Central memory CD8-positive, alpha-beta T cell (primary cell): ENCODE measurements at places on chromosomes 6 and 20.

DNA sequence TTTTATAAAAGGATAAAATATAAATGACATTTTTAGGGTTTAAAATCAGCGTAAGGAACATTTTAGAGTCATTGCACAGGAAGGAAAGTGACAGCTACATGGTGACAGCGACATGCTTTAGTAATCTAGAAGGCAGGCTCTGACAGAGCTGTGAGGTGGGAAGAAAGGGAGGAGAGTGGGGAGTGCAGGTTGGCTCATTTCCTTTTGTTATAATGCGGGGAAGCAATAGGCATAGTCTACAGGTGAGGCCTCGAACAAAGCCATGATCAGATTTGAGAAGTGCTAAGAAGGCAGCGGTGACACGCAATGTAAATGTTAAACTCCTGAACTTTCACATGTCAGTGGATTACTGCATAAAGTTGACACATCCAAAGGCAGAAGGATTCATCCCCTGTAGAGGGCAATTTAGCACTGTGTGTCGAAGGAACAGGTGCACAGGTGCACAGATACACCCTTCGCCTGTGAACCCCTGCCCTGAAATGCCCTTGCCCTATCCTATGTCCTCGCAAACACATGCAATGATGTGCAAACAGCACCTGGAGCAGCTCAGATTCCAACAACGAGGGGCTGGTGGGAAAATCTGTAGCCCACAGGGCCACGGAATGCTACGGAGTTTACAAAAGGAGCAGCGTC lies 32.4 kb upstream of the SMOC2 start:
- DNase-seq, result no peak

DNA sequence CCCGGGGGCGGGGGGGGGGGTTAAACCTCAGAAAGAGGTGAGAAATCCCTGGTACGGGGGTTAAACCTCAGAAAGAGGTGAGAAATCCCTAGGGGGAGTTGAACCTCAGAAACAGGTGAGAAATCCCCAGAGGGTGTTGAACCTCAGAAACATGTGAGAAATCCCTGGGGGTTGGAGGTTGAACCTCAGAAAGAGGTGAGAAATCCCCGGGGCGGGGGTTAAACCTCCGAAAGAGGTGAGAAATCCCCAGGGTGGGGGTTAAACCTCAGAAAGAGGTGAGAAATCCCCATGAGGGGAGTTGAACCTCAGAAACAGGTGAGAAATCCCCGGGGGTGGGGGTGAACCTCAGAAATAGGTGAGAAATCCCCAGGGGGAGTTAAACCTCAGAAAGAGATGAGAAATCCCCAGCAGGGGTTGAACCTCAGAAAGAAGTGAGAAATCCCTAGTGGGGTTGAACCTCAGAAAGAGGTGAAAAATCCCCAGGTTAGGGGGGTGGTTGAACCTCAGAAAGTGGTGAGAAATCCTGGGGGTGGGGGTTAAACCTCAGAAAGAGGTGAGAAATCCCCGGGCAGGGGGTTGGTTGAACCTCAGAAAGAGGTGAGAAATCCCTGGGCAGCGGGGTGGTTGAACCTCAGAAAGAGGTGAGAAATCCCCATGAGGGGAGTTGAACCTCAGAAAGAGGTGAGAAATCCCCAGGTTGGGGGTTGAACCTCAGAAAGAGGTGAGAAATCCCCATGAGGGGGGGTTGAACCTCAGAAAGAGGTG lies 87.4 kb downstream of the PLG start:
- DNase-seq, result no peak

- DNase-seq, result no peak
These were observed 564.3 kb upstream of the MARCKS start for GRCh38 chr6:113292646-113293422.

- DNase-seq, result no peak
These were observed 176.8 kb downstream of the VEGFA start for GRCh38 chr6:43946641-43947363.

- no peak for DNase-seq
These were observed 30.5 kb upstream of the MDFI start for GRCh38 chr6:41607736-41608135.

DNA sequence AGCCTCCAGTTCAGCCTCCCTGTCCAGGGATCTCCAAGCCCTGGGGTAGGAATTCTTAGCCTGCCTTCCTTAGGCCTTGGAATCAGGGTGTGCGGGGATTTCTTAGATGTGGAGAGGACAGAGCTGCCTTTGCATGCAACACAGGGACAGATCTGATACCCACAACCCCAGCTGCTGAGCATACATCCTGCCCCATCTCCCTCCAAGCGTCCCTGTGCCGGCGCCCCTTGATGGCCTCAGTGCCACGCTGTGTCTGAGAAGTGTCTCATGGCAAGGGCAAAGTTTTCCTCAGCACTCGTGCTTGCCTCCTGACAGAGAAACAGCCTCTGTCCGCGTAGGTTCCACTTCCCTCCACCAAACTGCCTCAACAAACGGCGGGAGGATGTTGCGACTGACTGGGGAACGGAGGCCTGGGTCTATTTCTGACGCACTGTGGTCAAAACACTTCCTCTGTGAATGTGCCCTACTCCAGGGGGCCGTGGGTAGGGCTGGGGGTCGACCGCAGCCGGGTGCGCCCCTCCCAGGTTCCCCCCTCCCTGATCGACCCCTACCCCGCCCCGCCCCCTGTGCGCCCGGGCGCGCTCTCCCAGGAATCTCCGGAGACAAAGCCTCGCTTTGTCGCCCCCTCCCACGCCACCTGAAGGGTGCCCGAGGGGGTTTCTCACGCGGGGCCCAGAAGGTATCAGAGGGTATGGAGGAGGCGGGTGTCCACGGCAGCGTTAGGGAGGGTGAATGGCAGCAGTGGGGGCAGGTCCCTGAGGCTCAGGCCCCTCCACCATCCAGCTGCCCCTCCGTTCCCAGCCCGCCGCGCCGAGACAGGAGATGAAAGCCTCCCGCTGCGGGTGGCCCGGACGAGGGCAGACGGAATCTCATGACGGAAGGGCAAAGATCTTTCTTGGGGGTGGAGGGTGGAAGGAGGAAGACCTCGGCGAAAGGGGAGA lies 806 bp downstream of the MICAL1 start:
- DNase-seq, result peak; percentile 80

DNA sequence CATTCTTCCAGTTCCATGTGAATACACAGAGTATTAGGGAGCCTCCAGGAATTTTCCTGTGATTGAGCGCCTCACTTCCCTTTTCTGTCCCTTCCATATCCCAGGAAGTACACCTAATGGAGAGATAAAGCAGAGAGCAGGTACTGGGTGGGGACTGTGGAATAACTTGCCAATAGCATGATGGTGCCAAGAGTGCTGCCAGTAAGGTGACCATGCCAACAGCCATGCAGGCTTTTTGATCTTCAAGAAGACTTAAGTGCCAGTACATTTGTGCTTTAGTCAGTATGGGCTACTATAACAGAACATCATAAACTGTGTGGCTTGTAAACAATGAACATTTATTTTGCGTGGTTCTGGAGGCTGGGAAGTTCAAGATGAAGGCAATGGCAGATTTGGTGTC lies 160.2 kb upstream of the RIMS1 start:
- no peak for DNase-seq
